ENCODE measurements at places on chromosomes 7 and 10.

DNA sequence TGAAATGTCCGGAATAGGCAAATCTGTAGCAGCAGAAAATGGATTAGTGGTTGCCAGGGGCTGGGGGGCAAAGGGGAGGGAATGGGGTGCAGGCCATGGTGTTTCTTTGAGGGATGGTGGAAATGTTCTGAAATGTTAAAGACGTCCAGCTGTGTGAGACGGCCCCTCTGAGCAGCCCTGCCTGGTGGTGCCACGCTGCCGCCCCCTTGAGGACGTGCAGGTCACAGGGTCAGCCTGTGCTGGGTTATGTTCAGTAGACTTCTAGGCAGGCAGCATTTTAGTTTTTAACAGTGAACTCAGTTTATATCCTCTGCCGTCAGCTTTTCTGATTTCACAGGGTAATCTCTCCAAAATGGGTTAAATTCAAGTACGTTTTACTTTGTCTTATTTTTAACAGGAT is 9.4 kb downstream of the NUB1 start:
- peak; percentile 45 for DNase-seq

DNA sequence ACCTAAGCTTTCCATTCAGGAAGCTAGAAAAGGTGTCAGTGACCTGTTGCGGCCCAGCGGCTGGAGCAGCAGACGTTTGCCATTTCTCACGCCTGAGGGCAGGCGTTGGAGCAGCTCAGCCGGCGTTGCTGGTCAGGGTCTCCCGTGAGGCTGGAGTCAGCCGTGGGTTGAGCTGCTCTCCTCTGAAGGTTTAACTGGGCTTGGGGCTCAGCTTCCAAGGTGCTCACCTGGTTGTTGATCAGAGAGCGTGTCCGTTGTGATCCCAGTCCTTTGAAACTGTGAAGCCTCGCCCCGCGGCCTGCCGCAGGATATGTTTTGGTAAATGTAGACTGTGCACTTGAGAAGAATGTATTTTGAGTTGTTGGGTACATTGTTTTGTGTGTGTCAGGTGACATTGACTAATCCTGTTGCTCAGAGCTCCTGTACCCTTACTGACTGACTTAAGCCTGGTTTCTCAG is 20.6 kb upstream of the PWWP2B start:
- no peak for DNase-seq

- DNase-seq: no peak
Measured at GRCh38 chr7:69656890-69657289, 58.6 kb downstream of the AUTS2 start.

- DNase-seq: no peak
Measured at GRCh38 chr10:128875956-128876736, 590.9 kb upstream of the MGMT start.

GRCh38 chr10:98425511-98426352 is 10.8 kb upstream of the PYROXD2 start:
- peak; percentile 21 for DNase-seq

- DNase-seq: no peak
Measured at GRCh38 chr10:124966008-124966407, 24.1 kb downstream of the ZRANB1 start.

GRCh38 chr7:100693312-100694097 is 545 bp downstream of the GIGYF1 start:
- DNase-seq: no peak

DNA sequence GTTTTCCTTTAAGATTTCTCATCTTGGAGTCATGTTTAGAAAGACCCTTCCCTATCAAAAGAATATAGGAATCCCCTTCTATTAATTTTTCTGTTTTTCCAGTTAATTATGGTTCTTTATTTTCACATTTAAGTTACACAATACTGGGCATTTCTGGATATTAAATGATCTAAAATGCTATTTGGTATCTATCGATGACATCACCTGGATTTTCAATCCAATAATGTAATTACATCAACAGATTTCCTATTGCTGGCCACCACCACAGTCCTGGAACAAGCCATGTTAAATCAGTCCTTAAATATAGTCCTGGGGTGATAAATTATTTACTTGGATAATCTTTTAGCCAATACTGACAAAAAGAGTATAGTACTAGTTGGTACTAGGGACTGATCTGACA is 48.0 kb downstream of the PUS7 start:
- no peak for DNase-seq

DNA sequence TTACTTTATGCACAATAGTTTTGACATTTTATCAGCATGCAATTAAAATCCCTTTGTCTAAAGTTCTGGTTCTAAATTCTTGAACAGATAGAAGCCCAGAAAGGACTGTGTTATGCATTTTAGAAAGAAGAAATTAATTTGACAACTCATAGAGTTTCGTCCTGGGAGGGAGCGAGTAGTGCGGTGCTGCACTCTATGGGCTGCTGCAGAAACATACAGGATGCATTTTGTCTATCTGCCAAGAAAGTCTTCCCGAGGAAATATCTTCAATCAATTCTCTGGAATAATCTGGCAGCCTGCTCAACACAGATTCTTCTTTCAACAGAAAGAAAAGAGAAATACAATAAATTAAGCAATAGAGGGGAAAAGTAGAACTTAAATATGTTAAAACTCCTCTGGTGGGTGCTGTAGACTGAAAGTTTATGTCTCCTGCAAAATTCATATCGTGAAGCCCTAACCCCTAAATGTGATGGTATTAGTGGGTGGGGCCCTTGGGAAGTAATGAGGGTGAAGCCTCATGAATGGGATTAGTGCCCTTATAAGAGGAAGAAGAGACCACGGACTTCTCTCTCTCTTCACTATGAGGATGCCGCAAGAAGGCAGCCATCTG is 39.0 kb upstream of the IFRD1 start:
- no peak for DNase-seq

- DNase-seq: no peak
Measured at GRCh38 chr10:103559776-103560175, 66.3 kb downstream of the NEURL1 start.

DNA sequence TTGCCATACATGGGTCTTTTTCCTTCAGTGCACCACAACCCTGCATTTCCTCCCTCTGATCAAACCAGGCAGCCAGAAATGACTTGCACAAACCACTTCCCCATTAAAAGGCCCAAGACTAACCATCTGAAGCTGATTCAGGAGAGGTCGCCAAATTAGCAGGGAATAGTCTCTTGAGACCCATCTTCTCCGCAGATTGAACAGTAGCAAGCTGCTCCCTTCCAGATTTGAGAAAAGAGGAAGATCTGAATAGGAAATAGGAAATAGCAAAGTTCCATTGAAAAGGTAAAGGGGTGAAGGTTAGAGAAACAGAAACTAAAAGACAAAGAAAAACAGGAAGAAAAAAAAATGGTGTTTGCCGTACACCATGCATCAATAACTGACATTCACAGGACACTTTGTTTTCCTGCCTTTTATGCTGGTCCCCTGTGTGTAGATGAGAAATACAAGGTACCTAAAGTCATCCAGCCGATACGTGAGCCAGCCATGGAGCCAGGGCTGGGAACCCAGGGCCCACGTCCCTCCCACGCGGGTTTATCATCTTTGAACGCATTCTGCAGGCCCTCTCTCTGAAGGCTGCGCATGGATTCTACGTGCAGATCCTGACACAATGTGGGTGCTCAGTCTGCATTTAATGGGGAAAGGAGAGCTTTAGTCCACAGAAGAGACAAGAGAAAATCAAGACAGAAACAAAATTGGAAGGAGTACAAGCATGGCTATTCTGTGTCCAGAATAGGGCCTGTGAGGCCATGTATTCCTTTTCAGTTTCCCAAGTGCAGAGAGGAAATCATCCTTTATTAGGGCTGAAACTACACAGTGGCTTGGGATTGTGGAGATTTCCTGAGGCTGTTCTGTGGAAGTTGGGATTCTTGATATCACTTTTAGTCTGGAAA is 268.4 kb upstream of the NPVF start:
- DNase-seq: no peak

- DNase-seq: no peak
Measured at GRCh38 chr10:133592716-133593115, 27.3 kb upstream of the SYCE1 start.

DNA sequence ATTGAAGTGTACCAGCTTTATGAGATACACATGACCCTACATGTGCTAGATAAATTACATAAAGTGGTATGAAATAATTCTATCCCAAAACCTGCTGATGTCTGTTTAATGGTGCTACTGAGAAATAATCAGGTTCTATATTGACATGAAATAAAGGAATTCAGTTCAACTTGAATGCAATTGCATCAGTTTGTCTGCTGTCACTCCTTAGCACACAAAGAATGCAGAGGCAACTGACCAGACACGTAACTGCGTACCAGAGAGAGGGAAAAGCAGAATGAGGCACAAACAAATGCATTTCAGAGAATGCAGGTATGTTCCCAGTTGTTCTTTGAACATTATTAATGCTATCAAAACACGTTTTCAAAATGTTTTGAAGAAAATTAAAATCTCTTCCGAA is 98.8 kb upstream of the AGR3 start:
- DNase-seq: no peak

DNA sequence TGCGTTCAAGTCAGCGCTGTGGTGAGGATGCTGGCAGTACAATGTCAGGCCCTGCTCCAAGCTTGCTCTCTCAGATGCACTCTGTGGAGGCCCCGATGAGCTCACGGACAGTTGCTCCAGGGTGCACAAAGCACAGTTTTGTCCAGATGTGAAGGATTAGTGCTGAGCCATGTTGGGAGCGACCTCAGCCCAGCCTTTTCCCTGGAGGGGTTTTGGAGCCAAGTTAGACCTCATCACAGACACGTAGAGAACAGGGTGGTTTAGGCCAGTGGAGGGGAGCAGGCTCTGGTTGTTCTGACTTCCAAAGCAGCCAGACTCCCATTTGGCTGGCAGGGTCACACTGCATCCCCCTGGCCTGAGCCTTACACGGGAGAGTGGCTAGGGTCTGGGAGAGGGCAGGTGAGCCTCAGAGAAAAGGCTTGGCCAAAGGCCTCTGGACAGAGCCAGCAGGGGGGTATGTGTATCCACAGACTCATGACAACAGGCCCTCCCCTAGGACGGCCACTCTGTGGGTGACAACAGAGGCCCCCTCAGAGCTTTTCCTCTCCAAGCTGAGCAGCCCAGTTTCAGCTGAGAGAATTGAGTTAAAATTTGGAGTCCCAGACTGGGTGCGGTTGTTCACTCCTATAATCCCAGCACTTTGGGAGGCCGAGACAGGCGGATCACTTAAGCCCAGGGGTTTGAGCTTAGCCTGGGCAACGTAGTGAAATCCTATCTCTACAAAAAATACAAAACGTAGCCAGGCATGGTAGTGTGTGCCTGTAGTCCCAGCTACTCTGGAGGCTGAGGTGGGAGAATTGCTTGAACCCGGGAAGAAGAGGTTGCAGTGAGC is 4.7 kb downstream of the PLAC9 start:
- DNase-seq: no peak

DNA sequence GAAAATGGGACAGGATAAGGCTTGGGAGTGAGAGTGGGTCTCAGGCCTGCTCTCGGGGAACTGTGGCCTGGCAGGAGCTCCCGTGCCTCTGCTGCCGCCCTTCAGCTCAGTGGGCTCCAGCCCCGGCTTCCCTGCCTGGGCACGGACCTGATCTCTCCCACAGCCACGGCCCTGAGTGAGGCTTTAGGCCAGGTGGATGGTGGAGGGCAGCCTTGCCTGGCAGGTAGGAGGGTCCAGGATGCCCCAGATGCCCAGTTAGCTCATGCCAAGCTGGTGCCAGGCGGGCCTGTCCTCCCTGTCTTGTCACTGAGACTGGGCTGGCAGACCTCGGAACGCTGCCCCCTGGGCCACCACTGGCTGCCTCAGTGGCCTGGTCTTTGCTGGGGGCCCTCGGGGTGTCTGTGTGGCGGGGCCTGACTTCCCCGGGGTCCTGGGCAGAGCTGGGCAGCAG is 116.6 kb downstream of the INPP5A start:
- no peak for DNase-seq

DNA sequence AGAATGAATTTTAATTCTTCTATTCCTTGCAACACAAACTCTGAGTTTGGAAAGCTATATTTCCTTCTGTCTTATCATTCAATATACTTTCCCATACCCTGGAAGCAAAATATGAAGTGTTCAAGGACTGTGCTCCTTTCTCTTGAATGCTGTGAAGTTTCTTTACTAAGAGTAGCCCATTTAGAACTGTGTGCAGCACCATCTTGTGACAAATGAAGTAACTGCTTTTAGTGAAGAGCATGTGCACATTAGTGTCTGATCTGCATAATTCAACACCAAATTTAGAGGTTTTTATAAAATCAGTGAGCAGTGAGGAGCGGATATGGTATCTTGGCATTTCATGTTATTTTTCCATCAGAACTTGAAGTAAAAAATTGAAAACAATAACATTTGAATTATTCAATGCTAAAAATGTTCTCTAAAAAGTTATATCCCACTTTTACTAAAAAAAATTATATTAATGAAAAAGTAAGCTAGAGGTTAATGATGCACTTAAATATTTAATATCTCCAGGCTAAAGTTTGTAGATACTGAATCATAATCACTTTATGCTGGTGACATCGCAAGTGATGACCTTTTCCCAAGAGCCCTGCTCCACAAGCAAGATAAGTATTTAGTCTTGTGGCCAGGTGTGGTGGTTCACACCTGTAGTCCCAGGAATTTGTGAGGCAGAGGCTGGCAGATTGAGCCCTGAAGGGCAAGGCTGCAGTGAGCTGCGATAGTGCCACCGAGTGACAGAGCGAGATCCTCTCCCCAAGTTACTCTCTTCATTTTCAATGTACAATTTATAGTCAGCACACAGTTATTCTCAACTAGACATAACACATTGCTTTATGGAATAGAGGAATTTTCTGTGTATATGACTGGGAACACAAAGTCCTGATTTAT is 108.8 kb upstream of the PCLO start:
- no peak for DNase-seq

- peak; percentile 3 for DNase-seq
Measured at GRCh38 chr7:108455998-108456677, at the start of gene NRCAM. NRCAM (minus strand) TSS chr7:108456436; CDS start chr7:108240064, 216,372 bp downstream.

GRCh38 chr10:98556061-98556460 is 109.3 kb upstream of the HPS1 start:
- DNase-seq: no peak

DNA sequence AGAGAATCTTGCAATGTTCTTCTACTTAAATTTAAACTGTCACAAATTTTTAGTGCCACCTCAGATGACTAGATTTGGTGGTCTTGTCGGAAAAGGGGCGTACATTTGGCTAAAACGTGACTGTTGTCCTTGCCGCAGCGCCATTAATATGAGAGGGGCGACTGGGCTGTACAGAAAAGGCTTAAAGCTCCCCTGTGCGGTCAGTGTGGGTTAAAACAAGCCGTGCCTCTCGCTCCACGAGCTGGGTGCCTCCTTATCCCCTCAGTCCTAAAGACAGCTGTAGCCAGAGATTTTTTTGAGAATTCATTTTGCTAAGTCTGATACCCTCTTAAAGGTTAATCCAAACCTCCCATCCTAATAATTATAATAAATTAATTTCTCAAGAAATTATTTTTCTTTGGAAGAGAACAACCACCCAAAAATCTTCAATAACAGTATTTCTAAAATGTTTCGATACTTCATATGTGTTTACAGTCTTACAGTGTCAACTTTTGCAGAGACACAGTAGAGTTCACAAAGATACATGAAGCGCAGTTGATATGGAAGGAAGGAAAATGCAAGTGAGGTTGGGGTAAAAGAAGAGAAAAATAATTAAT is 68.6 kb downstream of the C7orf25 start:
- DNase-seq: no peak

DNA sequence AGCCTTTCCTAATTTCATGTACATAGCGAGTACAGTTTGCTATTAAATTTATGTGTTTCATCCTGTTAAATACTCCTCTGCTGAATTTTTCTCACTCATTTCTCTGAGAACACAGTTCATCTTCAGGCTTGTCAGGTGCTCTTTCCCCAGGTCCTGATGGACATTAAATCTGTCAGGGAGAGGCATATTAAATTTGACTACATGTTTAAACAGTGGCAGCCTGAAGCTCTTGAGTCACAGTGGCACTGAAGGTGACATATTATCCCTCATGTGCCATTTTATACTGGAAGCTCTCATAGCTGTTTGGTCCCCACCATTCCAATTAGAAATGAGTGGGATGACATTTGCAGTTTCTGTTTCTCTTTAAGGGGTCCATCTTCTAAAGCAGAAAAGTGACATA is 1089.6 kb upstream of the SORCS1 start:
- DNase-seq: no peak

All from stimulated activated CD4-positive, alpha-beta T cell treated with anti-CD3 and anti-CD28 coated beads, Interleukin-12 subunit alpha, Interleukin-12 subunit beta, amount 100 ng/mL, for 24 hours (primary cell).